ENCODE measurements at places on chromosomes 5 and 9.

- no peak for DNase-seq
Observed at GRCh38 chr5:68289498-68289897, 73.9 kb downstream of the PIK3R1 start.

DNA sequence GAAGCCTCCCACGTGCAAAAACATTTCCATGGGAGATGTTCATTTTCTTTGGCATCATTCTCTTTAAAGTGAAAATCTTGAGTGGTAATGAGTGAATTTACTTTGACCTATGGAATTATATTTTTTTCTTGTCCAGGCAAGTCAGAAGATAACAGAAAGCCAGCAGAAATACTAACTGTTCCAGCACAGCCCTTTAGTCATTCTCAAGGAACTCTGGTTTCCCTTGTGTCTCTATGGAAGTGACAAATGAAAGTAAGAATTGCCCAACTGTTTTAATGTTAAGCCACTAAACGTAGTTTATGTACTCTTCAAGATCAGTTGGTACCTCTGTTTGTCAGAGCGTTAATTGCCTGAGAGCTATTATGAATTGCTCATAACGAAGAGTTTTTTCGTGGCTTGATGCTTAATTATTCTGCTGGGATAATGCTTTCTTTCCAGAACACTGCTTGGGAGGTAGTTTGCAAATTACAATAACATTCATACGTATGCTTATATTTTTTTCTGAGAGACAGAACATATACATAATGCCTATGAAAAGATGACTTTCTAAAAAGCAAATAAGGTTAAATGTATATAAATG is 84.5 kb upstream of the CER1 start:
- DNase-seq = no peak

DNA sequence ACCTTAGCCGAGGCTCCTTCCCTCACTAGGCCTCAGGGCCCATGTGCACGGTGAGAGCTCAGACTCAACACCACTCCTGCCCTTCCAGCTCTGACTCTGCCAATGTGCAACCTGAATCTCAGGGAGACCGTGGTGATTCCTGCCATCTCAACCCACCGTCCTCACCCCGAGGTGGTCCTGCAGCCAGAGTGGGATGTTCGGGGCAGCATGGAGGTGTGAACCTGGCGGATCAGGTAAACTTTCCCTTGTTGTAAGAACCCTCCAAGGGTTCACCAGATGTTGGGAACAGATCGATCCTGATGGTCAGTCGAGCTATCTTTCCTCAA is 538 bp upstream of the AKNA start:
- DNase-seq = no peak

DNA sequence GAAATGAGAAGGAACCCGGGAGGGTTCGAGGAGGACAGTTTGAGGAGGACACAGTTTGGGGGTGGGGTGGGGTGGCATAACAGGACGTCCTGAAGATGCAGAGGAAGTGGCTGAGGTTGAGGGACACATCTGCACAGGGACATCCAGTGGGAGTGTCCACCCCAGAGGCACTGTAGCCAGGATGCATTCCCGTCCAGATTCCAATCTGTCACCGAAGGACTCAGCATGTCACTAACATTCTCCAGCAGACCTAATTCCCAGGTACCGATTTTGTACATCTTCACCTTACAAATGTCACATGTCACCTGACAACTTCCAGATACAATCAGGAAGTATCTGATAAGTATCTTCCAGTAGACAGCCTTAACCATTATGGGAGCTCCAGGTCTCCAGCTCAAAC is 42.6 kb downstream of the EPB41L4B start:
- no peak for DNase-seq

DNA sequence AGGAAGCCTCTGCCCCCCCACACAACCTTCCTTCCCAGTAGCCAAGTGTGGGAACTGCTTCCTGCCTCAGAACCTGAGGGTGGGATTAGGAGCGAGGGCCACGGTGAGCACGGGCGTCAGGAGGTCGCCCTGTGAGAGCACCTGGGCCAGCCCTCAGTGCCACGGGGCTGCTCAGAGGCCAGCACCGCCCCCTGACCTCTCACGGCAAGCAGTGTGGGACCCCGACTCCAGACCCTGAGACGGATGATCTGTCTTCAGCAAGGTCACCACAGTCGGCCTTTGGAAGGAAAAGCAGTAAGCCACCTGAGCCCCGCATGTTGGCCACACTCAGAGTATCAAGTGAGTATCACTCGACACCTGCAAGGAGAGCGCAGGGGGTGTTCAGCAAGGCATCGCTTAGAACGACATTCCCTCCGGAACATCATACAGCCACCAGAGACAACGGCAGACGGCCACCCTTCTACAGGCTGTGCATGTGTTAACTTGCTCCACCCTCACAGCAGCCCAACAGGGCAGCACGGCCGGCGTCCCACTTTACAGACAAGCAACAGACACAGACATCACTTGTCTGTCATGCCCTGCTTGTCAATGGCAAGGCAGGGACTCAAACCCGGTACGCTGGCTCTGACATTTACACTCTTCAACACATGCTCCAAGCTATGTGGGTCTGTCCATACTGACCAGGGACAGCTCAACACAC is 50.2 kb downstream of the IPPK start:
- no peak for DNase-seq

DNA sequence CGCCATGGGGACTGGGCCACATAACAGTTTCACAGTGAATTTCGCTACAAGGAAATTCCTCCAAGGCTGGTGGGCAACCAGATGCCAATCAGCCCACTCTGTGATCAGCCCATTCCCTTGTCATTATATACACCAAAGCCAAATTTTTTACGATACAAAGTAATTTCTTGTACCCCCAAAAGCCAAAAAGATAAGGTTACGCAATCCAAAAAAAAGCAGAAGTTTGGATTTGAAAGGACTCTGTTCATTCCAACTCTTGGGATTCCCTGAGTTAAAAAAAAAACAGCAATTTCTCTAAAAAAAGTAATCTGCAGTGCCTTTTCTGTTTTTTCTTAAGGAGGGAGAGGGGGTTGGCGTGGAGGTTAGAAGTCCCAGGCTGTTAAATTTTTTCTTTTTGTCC is 166.8 kb downstream of the CDH10 start:
- DNase-seq = no peak

DNA sequence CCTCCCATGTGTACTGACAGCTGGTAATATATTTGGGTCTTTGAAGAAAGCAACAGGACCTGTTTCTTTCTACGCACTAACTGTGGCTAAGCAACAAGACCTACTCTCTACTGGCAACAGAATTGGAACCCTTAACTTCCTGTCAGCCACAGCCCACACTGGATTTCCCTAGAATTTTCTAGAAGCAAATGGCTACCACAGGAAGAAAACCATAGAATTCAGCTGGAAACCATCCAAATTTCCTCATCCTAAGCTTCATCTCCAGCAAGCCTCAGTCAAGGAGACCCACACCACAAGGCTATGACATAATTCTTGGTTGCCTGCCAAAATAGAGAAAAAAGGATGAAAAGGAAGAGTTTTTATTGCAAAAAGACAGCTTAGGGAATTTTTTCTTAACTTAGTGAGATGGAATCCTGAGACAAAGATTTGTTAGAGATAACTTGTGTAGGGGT is 171.8 kb upstream of the TNC start:
- DNase-seq = no peak

Measured in neural crest cell (in vitro differentiated cells).